Fibroblast of skin of left biceps (primary cell): ENCODE measurements at places on chromosomes 12 and 14.

- no peak for DNase-seq
Observed at GRCh38 chr14:70622111-70622712, 19.5 kb upstream of the TTC9 start.

DNA sequence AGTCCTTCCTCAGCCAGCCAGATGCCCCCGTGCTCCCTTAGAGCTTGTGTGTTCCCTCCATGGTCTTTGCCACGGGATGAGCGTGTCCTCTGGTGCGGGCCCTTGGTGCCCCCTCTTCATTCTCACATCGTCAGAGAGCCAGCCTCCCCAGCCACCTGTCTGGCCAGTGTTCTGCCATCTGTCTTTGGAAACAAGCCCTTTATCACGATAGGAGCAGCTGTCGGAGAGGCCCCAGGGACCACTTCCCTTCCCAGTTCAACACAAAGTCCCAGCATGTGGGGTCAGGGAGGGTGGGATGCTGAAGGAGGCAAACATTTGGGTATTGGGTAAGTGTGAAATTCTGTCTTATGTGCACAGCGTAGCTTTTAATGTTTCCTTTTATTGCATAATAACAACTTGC is 44.5 kb downstream of the DYNC1H1 start:
- no peak for DNase-seq

- no peak for DNase-seq
Observed at GRCh38 chr12:110857528-110857927, 10.7 kb downstream of the CCDC63 start.

- DNase-seq, result peak; percentile 78
Observed at GRCh38 chr12:90922145-90922627, 32.8 kb downstream of the CCER1 start.

- no peak for DNase-seq
Observed at GRCh38 chr12:104865080-104865479, 93.0 kb downstream of the SLC41A2 start.

- DNase-seq, result no peak
Observed at GRCh38 chr12:67697443-67697842, 48.9 kb downstream of the DYRK2 start.

DNA sequence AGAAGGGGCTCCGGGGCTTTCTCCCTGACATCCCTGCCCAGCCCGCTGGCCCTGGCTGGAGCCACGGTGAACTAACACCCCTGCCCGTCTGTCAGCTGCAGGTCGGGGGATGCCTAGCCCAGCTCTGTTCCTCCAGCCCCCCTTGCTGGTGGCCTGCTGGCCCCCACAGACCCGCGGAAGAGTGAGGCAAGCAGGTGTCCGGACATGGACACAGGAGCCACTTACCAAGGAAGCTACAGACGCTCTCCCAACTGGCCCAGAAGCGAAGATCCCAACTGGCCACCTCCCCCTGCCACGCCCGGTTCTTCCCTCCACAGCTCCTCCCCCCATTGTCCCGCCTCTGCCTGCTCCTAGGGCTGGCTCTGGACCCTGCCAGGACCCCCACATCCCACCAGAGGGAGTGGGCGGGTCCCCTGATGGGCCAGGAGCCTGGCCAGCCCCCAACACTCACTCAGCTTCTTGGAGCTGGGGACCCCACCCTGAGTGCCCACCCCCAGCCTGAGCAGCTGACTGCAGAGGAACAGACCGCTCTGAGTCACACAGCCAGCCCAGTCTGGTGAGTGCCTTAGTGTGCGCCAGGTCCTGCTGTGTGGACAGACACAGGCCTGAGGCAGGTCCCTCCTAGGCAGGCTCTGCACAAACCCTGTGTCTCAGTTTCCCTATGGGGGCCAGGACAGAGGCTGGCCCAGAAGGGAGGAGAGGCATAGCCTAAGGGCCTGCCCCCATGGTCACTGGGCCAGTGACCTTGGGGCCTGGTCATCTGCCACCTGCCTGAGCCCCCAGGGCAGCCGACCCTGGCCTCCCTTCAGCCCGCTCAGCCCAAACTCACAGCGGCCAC is 7.7 kb downstream of the AHNAK2 start:
- DNase-seq, result peak; percentile 62

- peak; percentile 19 for DNase-seq
Observed at GRCh38 chr14:36604757-36605505, 22.5 kb upstream of the NKX2-8 start.

DNA sequence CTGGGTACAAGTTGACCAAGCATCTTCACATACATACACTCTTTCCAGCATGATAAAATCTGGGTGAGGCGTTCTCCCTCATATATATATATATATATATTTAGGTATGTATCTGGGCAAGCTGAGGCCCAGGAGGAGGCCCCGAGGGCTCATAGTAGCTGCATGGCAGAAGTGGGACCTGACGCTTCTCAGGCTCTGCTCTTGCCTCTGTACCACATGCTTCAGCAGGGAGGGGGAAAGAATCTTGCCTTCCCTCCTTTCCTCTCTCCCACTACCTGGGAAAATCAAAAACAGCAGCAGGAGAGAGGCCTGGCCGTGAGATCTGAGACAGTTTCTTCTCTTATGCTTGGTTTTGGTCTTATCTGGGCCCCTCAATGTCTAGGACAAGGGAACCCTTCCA is 9.2 kb downstream of the PPP1R1A start:
- no peak for DNase-seq

DNA sequence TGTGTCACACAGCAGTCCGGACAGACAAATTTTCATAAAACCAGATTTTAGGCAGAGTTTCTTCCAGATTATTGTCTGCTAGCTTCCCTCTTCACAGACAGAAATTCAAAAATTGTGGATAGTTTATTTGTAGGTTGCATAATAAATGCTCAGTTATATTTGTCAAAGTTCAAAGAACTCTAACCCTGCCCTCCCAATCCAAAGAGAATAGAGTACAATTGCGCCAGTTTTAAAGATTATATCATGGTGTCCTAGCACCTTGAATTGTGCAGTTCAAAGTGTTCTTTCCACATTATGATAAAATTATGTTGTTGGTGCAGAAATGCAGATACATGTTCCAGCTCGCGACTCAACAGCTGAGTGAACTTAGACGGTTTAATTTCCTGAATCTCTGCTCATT is 263.1 kb downstream of the PRKD1 start:
- DNase-seq, result no peak

DNA sequence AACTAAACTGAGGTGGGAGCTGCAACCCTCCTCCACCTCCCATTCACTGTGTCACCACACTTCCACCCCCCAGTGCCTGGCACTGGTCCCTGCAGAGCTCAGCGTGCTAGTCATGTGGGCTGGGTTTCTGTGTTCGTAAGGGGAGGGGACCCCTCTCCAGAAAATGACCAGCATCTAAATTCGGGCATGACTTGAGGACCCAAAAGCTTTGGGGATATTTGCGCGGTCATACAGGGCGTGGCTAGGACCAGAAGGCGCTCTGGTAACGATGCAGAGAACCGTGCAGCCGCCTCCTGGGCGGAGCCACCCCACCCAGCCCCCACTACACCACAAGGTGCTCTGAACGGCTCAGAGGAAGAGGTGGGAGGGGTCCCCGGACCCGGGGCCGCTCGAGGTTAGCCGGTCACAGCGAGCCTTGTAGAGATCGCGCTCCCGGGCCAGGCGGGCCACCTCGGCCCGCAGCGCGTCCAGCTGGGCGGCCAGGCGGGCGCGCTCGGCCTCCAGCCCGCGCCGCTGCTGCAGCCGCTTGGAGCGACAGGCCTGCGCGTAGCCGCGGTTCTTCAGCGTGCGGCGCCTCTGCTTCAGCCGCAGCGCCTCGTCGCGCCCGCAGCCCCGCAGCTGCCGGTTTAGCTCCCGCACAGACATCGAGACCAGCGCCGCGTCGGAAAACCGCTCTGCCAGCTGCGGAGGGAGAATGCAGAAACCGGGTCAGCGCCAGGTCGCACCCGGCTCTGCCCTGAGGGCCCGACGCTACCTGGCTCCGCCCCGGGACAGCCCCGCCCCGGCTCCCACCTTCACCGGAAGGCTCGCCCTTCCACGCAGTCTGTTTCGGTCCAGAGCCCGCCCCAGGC is 9.8 kb downstream of the CPNE6 start:
- no peak for DNase-seq

- no peak for DNase-seq
Observed at GRCh38 chr12:2588345-2588744, 206.4 kb upstream of the FKBP4 start.

- DNase-seq, result no peak
Observed at GRCh38 chr14:104969741-104970230, 8.4 kb downstream of the AHNAK2 start.

DNA sequence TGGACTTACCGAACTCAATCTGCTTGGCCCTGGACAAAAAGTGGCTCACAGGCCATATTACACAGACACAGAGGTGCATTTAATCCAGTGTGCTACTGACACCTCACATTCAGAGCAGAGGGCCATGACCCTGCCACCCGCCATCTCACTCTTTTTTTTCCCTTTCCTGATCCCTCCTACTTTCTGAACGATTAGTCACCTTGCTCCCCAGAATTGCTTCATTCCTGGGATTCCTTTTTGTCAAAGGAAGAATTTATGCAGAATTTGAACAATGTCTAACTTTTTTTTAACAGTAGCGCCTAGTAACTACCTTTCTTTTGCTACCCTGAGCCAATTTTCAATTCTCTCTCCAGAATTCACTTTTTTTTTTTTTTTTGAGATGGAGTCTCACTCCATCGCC is 4.6 kb downstream of the PKP2 start:
- no peak for DNase-seq

DNA sequence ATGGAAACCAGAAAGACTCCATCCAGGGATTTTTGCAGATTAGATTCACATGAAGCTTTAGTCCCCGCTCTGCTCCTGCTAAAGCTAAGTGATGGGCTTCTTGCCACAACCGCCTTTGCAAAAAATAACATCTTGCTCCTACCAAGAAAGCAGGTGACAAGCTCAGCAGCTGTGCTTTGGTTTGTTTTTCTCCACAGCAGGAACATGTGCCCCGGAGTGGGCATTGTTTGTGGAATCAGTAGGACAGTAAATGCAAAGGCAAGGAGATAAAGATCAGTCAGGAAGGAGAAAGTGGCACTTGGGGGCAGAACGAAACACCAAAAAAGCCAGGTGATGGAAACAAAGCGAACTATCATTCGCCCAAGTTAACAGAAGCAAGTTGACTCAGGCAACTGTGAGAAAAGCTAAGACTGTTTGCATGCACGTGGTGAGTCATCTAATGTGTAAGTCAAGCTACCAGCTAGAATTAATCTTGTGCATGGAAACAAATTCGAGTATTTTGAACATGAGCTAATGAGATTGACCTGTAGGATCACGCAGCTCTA is 165.5 kb upstream of the PLXNC1 start:
- no peak for DNase-seq

- no peak for DNase-seq
Observed at GRCh38 chr12:12216349-12217017, 50.4 kb downstream of the LRP6 start.

DNA sequence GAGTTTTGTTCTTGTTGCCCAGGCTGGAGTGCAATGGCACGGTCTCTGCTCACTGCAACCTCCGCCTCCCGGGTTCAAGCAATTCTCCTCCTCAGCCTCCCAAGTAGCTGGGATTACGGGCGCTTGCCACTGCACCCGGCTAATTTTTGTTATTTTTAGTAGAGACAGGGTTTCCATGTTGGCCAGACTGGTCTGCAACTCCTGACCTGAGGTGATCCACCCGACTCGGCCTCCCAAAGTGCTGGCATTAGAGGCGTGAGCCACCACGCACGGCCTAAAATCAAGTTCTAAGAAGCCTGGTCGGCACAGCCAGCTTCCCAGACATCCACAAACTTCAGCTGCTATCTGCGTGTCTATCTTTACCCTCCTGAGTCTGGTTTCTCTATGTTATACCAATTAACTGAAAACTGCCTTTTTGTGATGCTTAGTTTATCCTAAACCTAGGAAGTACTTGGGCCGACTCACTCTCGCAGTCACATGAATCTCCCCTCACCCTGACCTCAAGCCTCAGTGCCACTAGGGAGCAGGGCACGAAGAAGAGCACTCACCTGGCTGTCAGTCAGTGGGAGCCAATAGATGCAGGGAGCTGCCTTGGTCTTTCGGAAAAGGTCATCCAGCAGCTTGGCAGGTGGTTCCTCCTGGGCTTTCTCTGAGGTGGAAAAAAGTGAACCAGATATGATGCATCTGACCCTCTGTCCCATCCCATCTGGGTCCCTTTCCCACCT is 3.4 kb upstream of the CDH24 start:
- DNase-seq, result no peak

DNA sequence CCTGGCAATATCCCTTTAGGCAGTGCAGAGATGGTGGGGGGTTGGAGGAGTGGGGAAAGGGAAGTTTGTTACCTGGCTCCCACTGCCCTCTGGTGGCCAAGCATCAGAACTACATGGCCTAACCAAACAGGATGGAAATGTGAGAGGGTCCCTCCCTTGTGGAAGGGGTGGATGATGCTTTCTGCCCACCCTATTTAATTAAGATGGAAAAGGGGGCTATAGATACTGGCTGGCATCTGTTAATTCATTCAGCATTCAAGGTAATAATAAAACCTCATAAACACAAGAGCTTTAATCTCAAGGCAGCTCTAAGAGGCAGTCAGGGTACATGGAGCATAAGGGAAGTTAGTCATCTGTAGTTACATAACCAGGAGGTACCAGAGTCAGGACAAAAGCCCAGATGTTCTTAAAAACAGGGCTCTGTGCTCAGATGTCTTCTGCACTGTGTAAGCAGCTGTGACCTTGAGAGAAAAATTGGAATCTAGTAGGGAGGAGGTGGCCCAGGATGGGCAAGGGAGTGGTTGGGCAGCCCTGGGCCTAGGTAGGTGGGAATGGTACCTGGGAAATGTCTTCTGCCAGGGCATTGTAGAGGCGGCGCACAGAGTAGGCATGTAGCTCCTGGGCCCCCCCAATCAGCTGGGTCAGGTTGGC is 4.6 kb downstream of the AP1G2 start:
- DNase-seq, result no peak
